Activated T-helper 1 cell treated with anti-CD3 and anti-CD28 coated beads, Interleukin-2, amount 50 U/mL, for 16 hours (primary cell): ENCODE measurements at places on chromosomes 3 and 15.

GRCh38 chr3:108599677-108600409 lies 10.3 kb downstream of the DZIP3 start:
- no peak for DNase-seq

DNA sequence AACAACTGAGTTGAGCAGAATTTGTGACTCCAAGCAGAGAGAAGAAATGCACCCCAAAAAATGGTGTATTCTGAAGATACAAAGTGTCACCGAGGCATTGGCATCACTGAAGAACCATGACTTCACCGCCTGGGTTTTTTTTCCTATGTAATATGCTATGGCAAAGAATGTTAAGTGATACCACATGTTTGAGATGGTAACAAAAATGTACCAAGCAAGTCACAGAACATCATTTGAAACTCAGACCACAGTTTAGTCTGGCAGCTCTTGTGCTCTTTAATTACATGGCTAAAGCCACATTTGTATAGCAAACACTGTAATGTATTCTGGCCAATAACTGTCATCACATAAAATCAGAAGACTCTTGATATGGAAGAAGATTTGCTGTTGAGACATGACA lies 323.5 kb downstream of the ULK4 start:
- no peak for DNase-seq

- DNase-seq: no peak
Observed at GRCh38 chr3:150495563-150496168, 50.6 kb downstream of the SERP1 start.

GRCh38 chr3:40602778-40603385 lies 78.1 kb downstream of the ZNF621 start:
- no peak for DNase-seq

DNA sequence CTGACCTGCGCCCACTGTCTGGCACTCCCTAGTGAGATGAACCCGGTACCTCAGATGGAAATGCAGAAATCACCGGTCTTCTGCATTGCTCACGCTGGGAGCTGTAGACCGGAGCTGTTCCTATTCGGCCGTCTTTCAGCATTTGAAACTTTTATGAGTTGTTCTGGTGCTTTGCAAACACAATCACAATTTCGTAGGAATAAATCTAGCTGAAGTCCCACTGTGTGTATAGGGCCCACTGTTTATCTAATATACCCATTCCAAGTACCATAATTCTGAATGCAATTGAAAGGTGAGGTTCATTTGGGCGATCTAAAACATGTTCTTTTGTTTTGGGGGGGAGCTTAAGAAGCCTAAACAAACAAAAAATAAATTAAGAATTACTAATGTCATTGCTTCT lies 572.1 kb downstream of the FGF12 start:
- no peak for DNase-seq

DNA sequence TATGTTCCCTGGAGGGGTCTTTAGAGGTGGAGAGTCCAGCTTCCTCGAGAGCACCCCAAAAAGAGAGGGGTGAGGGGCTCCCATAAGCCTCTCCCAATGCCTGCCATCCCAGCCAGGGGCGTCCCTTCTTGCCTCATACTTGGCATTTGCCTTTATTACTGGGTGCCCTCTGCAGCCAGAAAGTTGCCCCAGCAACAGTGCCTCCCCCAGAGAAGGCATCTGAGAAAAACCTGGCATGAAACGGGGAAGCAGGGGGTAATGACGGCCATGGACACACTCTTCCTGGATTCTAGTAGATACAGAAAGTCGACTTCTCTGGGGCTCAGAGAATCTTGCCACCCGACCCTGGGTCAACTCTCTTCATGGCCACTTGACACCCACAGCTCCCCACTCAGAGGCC lies 90.1 kb downstream of the PCSK6 start:
- DNase-seq: no peak

DNA sequence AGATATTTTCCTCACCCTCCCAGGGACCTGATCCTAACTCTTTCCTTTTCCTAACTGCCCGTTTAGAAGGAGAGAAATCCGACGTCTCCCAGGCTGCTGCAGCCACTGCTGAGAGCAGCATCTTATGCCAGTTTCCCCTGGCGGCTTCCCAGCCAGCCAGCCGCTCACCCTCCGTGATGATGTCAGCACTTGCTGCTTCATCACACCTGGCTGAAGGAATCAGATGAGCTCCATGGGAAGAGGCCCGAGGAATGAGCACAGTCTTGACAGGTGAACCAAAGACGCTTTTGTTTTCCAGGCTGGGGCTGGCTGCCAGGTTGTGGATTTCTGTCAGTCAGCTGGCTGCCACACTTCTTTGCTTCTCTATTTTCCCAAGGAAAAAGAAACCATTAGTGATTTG lies 445.1 kb upstream of the RBMS3 start:
- DNase-seq: no peak
